ENCODE measurements at places on chromosomes 6 and 20.

DNA sequence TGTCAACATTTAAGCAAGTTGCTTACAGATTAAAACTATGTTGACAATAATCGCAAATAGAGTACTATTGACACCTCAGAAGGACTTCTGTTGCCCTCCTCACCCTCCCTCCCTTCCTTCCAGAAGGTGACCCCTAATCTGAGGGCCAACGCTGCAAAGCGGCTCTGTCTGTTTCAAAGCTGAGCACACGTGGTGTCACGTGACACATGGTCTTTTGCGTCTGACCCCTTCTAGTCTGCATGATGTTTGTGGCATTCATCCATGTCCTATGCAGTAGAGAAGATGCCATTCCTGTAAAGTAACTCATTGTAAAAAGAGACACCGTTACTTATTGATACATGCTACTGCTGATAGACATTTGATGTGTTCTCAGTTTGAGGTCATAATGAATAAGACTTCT is 182.3 kb downstream of the THBS2 start:
- DNase-seq = no peak

- DNase-seq = no peak
Measured at GRCh38 chr6:114346451-114346850, 3.6 kb upstream of the HS3ST5 start.

- DNase-seq = no peak
Measured at GRCh38 chr6:45808042-45808645, 207.5 kb downstream of the CLIC5 start.

GRCh38 chr6:89834884-89835792 is 5.5 kb downstream of the CASP8AP2 start:
- DNase-seq = no peak

- no peak for DNase-seq
Measured at GRCh38 chr6:15356179-15356578, 110.3 kb downstream of the JARID2 start.

DNA sequence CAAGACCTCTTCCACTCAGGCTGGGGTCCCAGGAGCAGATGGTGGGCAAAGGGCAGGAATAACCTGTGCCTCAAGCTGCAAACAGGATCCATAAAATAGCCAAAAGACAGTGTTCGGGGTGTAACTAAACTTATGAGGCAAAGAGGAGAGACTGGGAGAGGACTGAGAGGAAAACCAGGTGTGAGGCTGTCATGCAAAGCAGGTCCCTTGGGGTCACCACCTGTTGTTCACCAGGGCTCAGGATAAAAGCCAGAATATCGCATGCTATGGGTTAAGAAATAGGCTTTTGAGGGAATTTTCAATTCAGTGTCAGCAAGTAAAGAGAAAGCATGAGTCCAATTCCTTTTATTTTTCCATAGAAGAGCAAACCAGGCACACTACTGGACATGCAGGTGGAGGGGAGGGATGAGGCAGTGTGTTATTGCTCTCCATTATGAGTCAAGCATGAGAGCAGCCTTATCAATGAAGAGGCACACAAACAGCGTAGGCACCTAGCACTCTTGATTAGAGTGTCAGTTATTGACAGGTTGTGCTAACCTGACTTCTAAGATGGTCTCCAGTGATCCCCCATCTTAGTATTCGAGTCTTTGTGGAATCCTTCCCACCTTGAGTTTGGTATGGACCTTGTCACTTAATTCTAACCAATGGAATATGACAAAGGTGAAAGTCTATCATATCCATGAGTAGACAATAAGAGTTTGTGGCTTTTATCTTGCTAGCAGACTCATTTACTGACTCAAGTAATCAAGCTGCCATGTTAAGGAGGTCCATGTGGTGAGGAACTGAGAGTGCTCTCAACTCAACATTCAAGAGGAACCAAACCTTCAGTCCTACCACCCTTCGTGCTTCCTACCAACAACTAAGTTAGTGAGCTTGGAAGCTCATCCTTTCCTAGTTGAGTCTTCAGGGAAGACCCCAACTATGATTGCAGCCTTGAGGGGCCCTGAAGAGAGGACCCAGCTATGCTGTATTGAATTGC is 18.8 kb downstream of the HLA-E start:
- no peak for DNase-seq

- no peak for DNase-seq
Measured at GRCh38 chr6:108528878-108529277, 31.8 kb upstream of the FOXO3 start.

DNA sequence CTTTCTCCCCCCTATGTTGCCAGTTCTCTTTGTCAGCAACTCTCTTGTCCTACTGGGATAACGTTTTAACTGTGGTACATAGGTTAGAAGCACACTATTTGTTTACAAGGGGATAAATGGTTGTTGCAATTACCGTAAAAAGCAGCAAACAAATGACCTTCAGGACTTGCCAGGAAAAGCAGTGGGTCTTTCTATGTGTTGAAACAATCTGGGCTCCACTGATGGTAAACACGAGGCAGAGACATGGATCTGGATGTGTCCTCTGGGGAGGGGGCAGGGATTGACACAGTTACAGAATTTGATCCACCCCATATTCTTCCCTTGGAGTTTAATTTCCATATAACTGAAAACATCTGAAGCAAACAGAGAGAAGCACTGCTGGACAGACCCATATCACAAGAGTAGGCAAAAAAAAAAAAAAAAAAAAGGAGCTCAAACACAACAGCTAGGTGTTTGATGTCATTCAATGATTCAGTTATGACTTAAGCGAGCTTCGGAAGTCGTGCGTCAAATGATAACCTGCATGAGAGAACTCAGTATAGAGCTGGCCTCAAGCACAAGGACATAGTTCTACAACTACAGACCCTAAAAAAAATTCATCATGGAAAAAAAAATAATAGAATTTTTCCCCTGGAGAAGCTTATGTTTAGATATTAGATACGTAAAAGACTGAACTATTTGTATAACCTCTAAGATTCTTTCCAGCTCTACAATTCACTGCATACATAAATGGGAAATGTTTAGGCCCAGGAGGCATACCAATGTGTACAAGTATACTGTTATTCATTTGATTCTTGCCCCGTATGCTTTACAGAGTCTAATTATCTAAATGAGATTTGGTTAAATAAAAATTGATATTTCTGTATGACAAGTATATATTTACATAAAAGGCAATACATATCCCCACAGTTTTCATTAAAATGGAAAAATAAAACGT is 127.7 kb downstream of the ALDH8A1 start:
- DNase-seq = no peak

DNA sequence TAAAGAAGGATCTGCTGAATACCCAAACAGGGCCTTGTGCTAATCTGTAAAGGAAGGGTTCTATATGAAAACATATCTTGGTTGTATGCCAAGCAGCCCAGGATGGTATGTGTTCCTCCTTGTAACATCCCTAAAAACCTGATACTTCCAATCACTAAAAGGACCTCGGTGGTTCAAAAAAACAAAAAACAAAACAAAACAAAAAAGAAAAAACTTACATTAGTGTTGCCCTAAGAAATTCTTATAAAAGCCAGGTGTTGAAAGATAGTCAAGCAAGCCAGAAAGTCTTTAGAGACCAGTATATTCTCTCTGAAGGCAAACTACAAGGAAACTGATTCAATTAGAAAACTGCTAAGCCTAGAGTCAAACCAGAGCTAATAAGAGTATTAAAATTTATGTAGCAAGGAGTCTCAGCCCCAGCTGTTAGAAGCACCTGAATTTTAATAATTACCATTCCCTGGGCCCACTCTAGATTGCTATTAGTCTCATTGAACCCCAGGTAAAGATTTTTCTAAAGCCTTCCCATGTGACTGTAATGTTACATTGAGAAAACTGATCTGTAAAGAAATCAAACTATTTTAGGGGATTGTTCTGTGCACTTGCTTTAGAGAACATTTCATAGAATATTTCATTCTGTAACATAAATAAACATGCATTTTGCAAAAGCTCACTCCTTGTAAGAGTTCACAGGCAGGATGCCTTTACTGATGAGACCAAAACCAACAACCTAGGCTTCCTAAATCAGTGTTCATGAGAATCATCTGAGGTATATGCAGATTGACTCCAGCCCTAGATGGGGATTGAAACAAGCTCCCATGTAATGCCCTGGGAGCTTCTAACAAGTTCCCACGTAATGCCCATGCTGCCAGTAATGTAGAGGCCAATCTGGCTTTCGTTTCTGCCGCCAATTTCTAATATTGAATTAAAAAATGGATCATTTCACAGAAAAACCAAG is 95.2 kb upstream of the BTN3A2 start:
- no peak for DNase-seq

DNA sequence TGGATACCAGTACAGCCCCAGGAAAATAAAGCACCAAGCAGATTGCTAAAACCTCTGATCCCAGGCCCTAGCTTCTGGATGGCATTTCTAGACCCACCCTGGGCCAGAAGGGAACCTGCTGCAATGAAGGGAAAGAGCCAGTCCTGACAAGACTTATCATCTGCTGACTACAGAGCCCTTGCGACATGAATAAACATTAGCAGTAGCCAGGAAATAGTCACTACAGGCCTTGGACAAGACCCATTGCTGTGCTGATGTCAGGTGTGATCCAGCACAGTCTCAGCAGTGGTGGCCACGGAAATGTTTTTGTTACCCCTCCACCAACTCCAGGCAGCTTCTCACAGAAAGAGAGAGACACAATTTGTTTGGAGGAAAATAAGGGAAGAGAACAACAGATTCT is 399.3 kb downstream of the HAO1 start:
- DNase-seq = no peak

DNA sequence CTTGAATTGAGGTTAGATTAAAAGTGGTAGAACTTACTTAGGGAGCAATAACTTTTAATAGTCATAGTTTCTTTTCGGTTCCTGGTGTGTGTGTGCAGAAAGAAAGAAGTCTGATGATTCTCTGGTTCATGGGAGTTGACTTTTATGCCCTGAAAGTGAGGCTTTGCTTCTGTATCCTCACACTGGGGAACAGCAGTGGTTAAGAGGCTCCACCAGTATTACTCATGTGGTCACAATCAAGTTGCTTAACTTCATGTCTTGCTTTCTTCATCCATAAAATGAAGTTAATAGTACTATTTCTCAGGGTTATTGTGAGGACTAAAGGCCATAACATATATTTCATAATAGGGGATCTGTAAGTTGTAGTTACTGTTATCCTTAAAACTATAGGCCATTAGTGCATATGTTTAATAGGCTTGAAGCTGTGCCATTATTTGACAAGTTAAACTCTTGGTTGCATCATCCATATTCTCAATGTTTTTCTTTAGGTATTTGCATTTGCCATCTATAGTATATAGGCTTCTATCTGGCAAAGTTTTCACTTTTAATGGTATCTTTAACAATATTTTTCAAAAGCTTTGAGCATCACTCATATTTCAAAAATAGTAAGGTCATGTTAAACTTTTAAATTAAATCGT is 262.4 kb downstream of the PLCB1 start:
- no peak for DNase-seq

DNA sequence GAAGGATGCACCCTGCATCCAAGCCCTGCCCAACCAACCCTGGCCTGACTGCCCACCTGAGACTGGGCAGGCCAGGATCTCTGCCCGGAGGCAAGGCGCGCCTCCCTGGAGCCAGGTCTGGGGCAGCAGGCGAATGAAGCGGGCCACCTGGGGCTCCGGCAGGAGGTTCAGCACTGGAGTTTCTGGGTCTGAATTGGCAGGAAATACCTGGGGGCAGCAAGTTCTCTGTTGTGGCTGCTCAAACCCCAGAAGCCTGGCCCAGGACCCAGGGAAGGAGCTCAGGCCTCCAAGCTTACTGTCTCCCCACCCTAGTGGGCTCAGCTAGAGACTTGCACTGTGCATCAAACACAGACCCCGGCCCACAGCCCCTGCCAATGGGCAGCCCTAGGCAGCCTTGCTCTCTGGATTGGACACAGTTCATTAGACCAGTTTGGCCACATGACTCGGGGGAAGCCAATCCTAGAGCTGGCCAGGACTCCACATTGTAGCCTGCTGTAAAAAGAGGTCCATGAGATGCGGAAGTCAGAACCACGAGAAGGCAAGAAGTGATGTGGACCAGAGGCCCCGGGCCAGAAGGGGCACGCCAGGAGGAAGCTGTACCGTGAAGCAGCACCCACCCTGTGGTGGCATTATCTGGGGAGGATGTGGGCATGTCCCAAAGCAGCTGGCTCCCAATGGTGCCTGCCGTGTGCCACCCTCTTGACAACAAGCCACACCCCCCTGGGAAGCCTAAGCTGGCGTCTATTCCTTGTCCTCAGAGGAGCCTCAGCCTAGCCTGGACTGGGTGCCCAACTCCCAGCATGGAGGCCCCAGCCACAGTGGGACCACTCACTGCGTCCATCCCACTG is 3.1 kb downstream of the CPXM1 start:
- DNase-seq = no peak

DNA sequence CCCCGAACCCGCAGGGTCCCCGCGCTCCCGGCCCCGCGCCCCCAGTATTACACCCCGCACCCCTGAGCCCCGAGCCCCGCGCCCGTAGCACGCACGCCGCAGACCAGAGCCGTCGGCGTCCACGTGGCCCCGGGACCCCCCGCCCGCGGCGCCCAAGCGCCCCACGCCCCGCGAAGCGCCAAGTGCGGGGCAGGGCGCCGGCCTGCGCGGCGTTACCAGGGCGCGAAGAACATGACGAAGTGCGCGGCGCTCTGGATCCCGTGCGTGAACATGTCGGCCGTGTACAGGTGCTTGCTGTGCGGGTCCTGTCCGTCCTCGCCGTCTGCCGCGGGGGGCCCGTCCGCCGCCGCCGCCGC is 312 bp downstream of the TXNDC5 start:
- no peak for DNase-seq

GRCh38 chr6:144007478-144008119 is 460 bp downstream of the PLAGL1 start:
- no peak for DNase-seq

GRCh38 chr20:62707921-62708521 is 615 bp upstream of the NTSR1 start:
- DNase-seq = no peak

GRCh38 chr20:52800734-52801627 is 171.2 kb upstream of the TSHZ2 start:
- no peak for DNase-seq

GRCh38 chr6:38533064-38533463 is 106.7 kb downstream of the BTBD9 start:
- no peak for DNase-seq

DNA sequence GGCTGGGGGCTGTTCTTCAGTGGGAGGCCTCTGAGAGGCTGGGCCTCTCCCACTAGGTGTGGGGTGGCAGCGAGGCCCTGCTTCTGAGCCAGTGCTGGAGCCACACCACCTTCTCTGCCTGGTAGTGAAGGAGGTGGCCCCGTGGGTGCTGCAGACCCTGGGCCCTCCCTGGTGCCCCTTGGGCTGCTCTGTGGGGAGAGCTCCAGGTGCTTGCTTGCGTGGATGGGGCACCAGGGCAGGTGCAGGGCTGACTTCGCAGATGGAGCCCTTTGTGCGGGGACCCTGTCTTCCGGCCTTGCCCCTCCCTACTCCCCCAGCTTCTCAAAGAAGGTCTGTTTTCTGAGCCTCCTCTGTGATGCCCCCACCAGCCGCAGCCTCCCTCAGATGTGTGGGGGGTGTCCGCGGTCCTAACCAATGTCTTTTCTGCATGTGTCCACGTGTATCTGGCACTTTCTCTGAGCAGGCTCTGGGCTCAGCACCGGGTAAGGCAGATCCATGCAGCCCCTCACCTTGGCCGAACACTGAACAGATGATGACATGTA is 17.2 kb upstream of the MYT1 start:
- no peak for DNase-seq

DNA sequence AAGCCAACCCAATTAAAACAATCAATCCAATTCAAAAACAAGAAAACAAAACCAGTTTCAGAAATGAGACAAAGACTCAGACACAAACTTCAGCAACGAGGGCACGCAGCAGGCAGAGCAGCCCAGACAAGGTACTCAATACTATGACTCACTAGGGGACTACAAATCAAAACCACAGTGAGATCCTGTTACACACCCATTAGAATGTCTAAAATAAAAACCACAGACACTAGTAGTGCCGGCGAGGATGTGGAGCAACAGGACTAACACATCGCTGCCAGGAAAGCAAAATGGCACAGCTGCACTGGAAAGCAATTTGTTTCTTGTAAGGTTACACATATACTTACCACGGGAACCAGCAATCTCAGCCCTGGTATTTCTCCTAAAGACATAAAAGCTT is 28.4 kb upstream of the MAS1L start:
- peak; percentile 10 for DNase-seq
